ENCODE measurements at places on chromosomes 2 and 18.

DNA sequence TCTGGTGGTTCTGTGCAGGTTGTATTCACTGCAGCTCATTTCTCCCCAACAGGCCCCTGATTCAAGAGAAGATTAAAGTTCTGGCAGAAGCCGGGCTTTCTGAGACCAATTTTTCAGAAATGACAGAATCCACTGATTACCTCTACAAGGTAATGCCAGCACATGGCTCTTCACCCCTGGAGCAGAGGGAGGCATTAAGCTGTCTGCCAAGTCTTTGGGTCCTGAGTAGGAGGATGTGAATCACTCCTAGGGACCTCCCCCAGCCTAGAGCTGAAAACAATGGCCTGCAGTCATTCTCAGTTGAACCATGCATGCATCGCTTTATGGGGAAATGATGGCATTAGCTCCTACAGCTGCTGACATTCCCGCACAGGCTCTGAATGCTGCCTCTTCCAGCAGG lies 20.5 kb upstream of the RPL37A start:
- no peak for DNase-seq

- DNase-seq: no peak
Measured at GRCh38 chr2:64601785-64602391, 51.8 kb downstream of the SERTAD2 start.

GRCh38 chr2:200625958-200626363 lies 40.1 kb downstream of the AOX1 start:
- DNase-seq: no peak

DNA sequence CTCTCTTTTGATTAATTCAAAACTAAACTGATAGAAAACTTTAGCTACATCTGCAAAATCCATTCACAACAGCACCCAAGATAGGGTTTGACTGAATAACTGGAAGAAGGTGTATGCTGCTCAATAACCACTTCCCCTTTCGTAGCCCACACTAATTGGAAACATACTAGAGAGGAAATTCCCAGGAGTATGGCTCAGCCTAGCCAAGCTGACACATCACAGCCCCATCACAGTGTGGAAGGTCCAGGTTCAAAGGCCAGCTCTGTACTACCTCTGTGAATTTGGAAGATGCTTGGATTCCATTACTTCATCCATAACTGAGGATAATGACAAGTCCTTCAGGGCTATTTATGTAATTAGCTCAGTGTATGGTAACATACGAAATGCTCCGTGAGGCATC lies 185.4 kb downstream of the FBXO15 start:
- no peak for DNase-seq

DNA sequence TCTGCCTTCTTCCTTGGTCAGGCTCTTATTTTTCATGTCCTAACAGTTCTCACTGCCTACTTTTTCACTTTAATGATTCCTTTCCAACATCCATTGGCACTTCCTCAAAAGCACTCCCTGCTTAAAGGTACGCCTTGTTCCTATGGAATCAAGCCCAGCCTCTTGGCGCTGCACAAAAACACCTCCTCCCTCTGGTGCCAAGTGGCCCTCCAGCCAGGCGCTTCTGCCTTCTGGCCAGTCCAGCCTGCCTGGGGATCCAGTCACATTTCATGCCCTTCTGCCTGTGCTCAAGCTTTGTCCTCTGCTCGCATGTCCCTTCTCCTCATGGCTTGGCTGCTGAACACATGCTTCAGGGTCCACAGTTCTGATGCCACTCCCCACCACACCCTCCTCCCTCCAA lies 6.3 kb downstream of the TPRKB start:
- no peak for DNase-seq

GRCh38 chr2:74238879-74239278 lies 40.5 kb downstream of the MTHFD2 start:
- DNase-seq: no peak

DNA sequence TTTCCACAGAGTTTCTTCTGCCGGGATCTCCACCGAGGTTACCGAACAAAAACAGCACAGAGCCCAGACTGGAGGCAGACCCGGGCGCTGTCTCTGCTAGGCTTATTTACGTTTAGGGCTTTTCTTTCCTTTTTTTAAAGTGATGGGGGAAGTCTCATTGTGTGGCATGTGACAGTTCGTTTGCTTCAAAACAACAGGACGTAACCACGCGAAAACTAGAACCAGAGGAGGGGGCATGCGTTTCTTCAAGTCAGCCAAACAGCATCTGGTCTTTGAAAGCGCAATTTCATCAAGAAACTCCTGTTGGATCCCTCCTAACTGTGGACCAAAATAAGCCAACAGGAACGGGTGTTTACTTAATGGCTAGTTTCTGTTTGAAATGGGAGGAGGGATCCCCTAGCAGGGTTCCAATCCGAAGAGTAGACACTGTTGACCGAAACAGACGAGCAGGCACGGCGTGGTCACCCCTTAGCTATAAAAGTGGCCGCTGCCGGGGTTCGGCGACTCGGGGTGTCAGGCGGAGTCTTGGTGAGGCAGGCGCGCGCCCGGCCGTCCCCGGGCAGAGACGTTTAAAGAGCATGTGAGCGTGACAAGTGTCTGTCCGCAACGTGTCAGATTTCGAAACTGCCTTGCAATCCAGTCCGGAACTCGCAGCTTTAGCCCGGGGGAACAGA lies 997 bp upstream of the TGIF1 start:
- no peak for DNase-seq

GRCh38 chr2:174076975-174077374 lies 111.8 kb upstream of the SP3 start:
- DNase-seq: no peak

- no peak for DNase-seq
Measured at GRCh38 chr2:75098856-75099255, 100.5 kb downstream of the TACR1 start.

DNA sequence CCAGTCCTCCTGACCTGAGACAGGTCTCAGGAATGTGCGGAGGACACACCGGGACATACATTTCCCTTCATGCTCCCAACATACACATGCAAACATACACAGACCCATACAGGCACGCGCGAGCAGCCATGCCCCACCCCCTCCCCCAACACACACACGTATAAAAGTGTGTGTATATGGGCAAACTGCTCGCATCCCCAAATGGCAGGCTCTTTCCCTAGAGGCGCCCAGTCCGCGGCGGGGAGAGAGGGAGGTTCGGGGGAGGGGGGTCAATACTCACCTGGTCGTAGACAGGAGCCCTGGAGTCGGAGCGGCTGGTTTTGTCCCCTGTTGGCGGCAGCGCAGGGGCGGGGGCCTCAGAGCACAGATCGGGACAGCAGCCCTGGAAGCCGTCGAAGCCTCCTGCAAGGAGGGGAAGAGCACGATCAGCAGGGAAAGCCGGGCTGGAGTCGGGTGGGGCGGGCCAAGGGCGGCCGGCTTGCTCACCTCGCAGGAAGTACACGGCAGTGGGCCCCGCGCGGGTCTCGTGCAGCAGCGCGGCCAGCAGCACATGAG lies 682 bp downstream of the DUSP2 start:
- no peak for DNase-seq

DNA sequence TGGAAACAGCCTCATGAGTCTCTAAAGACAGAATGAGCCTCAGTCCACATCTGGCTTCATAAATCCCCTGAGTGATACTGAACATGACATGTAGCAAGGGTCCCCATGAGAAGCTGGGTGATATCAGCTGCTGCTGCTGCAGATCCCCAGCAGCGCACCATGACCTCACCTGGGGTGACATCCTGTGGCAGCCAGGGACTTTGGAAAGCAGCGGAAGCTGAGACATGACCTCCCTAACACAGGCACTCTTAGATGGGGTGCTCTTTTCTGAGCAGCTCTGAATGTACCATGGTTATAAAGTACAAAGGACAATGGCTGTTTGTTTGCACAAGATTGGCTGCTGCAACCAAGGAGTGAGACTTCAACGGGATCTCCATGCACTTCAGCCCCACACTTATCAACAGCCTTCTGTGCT lies 74.7 kb upstream of the TMEM200C start:
- DNase-seq: no peak

DNA sequence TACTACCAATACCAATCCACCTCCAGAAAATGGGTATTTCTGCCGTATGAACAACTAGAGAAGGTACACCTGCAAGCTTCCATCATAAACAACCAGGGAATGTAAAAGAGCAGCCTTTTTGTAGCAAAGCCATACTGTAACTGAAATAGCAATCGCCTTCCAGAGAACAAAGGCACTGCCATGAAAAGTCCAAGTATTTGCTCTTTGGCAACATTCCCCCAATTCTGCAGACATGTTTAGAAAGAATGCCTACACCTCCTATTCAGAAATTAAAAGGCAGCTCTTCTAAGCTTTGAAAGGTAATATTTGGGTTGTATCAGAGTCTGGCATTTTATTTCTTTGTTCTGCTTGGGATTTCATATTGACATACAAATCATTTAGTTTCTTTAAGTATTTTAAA lies 487.7 kb downstream of the ERBB4 start:
- no peak for DNase-seq

DNA sequence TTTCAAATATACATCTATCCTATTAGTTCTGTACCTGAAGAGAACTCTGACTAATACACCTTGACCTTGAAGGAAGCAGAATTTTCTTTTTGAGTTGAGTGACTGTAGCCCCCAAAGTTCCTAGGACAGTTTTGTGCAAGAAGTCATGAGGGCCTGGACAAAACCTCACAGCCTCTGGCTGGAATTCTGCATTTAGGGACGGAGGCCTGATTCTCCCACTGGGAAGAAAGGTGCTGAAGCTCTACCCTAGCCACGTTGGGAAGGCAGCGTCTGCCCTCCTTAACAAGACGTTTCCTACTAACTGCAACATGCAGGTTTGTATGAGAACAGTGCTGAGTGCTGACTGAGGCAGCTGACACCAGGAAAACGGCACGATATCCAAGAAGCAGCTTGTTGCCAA lies 74.4 kb upstream of the ZCCHC2 start:
- no peak for DNase-seq

GRCh38 chr18:34023471-34023870 lies 201.2 kb downstream of the NOL4 start:
- DNase-seq: no peak

DNA sequence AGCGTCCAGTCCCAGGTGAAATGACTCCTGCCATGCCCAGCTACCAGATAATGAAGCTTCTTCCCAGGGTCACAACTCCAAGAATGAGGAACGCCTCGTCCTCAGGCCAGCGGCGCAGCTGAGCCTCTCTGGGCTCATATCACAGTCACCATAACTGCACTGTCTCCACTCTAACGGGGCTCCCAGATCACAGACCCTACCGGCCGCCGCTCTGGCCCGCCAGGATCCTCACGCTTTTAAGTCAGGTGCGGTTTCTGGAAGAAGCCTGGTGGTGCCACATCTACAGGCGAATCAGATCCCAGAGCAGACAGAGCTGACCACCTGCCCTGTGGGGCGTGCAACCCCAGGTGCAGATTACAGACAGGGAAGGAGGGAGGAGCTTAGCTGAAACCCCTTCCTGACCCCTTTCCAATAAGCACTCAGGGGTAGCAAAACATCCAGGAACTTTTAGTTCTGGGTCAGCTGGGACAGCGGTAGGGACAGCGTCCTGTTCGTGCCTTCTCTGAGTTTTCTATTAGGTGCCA lies 3.7 kb upstream of the ACKR3 start:
- no peak for DNase-seq

DNA sequence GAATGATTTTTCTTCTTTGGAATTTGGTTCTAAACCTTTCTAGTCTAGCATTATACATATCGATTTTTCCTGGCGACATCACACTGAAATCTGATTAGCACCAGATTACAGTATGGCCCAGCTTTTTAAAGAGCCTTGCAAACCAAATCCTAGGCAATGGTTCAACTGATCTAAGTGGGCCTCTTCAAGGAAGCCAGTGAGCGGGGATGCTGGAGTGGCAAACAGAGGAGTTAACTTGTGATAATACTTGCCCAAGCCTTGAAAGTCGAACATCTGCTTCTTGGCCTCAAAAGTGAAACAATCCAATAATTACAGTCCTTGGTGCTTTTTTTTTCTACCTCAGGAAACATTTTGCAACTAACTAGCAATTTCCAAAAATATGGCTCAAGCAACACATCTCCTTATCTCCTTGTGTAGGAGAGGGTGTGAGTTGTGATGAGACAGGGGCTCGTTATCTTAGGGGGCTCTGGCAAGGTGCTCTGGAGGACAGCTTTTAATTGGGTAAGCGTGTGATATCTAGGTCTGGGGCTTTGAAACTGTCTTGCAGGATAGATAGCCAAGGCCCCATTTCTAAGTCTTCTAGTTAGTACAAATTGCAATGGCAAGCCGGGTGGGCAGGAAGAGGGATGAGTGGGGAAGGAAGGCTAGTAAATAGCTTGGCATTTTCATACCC lies 240.2 kb upstream of the CCDC68 start:
- DNase-seq: no peak

DNA sequence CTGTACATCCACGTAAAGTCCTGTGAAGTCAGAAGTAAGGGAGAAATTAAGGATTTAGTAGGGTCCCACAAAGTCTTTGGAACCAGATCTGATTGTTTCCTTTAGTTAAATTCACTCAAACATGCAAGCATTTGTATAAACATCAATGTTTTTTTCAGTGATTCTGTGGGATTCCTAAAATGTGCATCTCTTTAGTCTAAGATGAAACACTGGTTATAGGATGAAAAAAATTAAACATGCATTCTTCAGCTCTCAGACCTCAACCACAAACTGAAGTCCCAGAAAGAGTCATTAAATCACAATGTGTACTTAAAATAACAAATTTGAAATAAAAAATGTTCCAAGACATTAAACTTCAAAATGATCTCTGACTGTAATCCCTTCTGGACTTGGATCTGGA lies 76.5 kb upstream of the APCDD1 start:
- DNase-seq: no peak

GRCh38 chr2:223735035-223735640 lies 102.2 kb downstream of the AP1S3 start:
- DNase-seq: no peak

- no peak for DNase-seq
Measured at GRCh38 chr2:54628957-54629356, 94.5 kb upstream of the EML6 start.

DNA sequence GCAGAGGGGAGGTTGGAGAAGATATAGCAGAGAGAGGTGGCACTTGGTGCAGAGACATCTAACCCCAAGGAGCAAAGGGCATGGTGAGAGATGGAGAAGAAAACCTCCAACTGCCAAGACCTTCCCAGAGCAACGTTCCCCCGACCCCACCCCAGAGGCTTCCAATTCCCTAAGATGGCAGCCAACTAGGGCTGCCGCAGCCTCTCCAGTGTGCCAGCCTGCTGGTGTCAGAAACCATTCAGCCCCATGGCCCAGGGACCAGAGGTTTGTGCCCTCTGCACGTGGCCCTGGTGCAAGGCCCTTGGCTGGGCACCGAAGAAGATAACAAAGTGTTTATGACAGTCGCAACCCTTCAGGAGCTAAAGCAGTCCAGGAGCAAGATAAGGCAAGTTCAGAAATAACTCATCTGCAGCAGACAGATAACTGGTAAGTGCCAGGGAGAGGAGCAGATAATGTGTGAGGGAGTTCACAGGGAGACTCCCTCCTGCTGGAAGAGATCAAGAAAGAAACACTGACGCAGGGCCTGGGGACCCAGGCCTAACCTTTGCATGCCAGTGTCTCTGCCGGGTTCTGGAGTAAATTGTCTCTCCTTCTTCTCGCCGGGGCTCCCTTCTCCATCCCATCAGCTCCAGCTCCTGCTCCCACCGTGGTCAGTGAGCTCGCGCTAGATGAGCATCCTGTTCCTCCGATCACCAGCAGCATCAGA lies 66.1 kb upstream of the ID2 start:
- no peak for DNase-seq

Data from right hindlimb (tissue), 1 donor.